ENCODE measurements at places on chromosomes 1 and 21.

DNA sequence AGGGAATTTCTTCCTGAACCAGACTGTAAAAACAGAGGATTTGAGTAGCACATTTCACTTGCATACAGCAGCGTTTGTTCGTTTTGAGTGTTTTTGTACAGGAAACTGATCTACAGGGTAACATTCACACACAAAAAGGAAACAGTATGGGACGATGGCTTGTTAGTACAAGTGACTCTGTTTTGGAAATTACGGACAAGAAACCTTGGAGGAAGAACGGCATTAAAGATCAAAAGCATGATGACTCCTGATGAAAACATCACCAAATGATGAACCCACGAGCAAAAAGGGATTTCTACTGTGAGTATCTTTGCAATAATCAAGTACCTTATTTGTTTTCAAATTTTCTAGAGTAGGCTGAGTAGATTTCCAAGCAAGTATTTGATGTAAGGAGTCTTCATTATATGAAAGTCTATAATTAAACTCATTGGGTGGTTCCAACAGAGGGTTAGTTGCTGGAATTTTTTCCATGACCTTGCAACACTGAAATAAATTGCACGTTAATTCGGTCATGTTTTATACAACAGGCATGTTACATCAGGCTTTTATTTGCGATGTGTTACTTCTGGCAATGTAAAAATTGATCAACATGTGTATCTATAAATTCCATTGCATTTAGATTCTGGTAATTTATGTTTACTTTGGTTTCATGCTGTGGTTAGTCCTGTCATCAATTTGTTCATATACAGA is 76.7 kb upstream of the KCNK2 start:
- no peak for DNase-seq

DNA sequence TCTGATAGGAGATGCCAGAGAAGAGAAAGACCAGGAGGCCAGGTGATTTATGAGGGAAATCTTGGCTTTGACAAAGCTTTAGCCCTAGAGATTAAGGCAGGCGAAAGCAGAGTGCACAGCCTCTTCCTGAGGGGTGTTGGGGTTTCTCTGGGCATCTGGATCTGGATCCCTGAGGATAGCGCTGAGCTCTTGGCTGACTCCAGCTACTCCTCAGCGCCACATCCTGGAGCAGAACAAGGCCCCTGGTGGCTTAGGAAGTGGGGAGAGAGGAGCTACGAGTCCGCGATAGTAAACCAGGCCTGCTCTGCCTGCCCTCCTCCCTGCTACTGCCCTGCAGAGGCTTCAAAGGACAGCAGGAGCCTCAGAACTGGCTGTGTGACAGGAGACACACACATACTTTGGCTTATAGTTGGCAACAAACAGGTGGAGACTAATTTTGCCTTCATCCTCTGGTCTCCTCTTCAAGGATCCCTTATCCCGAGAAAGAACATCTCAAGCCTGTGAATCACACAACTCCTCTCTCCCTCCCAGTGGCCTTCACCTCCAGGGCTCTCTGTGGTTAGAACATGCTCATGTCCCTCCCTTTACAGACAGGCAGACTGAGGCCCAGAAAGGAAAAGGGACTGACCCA is 66.9 kb downstream of the TRABD2B start:
- no peak for DNase-seq

DNA sequence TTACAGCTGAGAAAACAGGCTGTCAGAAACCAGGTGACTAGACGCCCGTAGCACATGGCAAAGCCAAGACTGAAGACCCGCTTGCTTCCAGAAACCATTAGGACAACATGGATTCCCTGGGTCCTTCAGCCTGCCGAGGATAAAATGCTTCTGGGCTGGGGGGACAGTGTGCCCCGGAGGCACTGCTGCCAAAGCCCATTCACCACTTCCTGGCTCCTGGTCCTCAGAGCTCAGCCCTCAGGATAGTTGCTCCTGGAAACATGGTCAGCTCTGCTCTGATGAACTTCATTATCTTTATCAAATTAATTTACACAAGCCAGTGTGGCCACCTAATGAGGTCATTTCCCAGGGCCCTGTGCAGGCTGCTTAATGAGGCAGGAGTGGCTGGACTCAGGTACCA is 41.1 kb upstream of the ACTL8 start:
- no peak for DNase-seq

DNA sequence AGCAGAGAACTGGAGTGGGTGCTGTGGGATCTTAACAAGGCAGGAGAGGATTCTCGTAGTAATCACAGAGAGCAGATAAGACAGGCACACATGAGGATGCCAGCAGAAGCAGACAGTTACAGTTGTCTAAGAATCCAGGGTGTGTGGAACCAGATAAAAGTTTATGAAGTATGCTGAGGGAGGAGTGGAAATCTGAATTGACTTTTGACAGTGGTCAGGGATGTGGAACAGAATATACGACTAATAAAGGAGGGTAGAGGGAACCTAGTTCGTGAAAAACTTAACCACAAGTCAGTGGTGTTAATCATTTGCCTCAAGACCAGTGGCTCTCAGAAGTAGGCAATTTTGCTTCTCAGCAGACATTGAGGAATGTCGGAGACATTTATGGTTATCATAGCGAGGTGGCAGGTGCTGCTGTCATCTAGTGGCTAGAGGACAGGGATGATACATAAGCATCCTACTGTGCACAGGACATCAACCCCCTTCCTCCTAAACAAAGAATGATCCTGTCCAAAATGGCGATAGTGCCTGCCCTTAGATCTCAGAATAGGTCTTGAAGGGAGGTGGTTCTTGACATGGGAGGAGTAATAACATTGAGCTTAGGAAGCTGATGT is 3.0 kb downstream of the LRRC8D start:
- no peak for DNase-seq

DNA sequence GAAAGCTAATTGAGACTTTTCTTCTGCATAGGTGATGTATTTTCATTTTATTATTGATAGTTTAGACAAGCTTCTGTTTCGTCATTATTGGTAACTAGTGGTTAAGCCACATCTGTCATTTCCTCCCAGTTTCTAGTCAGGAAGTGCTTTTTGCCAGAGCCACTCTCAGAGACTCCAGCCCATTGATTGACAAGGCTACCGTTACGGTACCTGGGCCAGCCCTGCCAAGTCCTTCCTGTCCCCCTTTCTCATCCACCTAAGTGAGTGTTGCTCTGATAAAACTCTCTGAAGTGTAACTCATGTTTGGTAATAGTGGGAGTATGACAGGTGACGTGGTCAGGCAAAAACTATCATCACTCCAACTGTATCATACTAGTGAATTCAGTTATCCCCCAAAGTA is 29.6 kb upstream of the AGL start:
- DNase-seq, result peak; percentile 47

DNA sequence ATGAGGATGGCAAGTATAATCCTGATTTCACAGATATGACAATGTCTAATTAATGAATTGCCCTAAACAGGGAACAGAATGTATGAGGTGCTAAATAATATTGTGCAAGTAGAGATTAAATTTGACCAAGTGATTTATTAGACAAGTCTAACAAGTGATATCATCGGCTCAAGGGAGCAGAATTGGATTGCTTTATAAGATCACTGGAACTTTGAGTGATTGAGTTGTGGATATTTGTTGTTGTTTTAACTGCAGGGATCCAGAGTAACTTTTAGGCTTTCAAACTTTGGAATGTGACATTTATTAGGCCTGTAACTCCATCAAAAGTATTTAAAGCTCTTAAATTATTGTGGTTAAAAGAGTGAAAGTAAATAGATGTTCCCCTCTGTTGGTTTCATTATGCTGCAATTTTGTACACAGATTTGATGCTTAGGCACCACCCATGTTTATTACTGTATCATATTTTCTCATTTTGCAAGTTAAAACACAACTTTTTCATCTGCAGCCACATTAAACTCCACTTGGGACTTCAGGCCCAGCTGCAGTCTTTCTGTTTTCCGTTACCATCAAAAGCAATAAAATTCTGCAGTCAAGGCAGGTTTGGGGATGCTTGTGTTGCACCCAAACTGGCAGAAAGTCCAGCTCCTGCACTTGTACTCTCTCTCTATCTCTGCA is 206.6 kb downstream of the HLX start:
- no peak for DNase-seq

GRCh38 chr1:167427848-167428247 is 90.5 kb downstream of the CD247 start:
- DNase-seq, result no peak

DNA sequence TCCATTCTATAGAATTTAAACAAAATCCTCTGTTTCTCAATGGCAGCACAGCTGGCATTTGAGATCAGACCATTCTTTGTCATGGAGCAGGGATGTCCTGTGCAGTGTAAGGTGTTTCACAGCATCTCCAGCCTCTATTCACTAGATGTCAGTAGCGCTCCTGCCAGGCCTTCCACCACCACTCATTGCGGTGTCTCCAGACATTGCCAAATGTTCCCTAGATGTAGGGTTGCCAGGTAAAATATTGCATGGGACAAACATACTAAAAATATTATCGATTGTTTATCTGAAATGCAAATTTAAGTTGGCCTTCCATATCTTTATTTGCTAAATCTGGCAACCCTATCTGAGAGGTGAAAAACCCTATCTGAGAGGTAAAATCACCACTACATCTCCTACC is 11.7 kb downstream of the ITLN2 start:
- DNase-seq, result no peak

DNA sequence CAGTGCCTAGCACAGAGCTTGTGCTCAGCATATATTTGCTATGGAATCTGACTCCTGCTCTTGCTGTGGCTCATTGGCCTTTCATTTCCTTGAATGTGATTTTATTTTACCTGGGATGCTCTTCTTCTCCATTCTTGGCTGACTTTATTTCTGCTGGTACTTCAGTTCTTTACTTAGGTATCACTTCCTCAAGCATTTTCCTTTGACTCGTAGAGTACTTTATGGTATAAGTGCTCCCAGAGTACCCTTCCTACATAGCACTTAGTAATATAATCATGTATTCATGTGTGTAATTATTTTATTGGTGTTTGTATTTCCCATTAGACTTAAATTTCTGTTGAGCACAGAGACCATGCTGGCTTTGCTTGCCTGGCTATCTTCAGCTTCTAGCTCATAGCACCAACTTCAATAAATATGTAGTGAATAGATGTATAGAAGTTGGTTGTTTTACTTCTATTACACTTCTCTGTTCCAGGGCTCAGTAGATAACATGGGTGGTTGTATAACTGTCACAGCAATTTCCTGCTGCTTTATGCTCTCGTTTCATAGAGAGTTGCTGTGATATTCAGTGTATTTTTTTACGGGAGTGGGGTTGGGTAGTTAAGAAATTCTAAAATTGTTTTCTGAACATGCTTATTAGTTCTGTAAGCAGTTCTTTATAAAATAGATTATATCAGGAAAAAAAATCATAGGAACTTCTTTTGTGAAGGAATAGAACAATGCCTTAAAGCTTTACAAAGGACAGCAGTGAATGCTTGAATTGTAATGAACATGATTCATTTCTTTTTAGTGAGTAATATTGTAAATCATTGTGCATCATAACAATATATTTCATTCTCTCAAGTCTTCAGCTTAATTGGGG is 112.2 kb downstream of the NEK7 start:
- DNase-seq, result no peak

GRCh38 chr1:217881607-217882332 is 250.6 kb downstream of the SPATA17 start:
- DNase-seq, result no peak

GRCh38 chr21:39633770-39634181 is 21.0 kb downstream of the B3GALT5 start:
- DNase-seq, result no peak

DNA sequence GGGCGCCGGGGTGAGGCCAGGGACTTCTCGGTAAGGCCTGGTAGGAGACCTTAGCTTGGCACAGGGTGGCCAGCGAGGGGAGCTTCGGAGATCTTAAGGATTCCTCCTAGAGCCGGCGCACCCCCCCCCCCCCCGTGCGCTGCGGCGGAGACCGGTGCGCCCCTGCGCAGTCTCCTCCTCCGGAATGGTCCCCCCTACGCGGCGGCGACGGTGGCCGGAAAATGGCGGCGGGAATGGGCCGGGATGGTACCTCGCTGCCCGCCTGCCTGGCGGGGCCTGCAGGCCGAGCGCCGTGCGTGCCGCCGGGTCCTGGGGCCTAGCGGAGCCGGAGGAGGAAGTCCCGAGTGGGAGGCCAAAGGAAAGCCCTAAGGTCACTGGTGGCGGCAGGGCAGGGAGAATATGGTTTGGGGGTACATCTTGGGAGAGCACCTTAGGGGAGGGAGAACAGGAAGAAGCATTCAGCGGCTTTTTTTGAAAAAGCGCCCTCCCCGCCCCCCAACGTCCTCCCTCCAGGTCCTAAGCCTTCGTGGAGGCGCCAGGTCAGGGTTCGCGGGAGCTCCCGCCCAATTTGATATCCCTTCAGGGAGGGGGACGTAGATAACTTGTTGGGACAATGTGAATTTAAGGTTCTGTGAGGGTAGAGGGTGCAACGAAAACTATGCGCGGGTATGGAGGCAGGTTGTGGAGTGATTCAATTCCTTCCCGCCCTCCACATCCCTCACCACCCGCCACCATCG is 429 bp downstream of the SRRM1 start:
- no peak for DNase-seq

GRCh38 chr1:66262208-66262963 is 271.6 kb upstream of the SGIP1 start:
- DNase-seq, result no peak

GRCh38 chr1:34858901-34859445 is 576 bp downstream of the SMIM12 start:
- DNase-seq, result peak; percentile 44

GRCh38 chr1:116389013-116389412 is 16.0 kb downstream of the ATP1A1 start:
- DNase-seq, result no peak

DNA sequence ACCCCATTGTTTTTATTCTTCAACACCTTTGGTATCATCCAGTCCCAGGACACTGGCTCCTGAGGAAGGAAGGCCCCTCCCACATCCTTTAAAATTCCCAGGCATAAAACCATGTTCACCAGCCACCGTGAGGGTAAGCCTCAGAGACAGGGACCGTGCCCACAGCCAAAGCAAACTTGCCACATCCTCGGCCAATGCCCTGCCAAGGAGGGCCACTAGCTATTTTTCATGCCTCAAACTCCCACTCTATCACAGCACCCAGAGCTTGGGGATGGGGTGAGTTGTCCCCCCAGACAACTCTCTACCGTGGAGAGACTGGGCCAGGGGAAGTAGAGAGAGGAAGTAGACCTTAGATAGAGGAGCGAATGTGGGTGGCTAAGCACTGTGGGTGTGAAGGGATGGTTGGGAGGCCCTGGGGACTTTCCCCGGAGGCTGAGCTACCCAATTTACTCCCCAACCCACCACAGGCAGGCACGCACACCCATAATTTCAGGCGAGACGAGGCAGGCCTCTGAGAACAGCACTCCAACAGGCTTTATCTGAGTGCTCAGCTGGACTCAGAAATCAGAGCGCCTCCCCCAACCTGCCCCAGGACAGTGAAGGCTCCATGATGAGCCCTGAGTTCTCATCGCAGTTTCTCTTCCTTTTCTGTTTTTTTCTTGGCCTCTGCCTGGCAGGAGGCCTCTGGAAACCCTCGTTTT is 15.9 kb upstream of the BTG2 start:
- DNase-seq, result peak; percentile 86

GRCh38 chr1:10819198-10819901 is 22.9 kb upstream of the CASZ1 start:
- no peak for DNase-seq

GRCh38 chr1:54518489-54518888 is 29.5 kb upstream of the ACOT11 start:
- DNase-seq, result no peak
